Activated T-cell treated with anti-CD3 and anti-CD28 coated beads for 4 hours (primary cell): ENCODE measurements at places on chromosomes 2 and 18.

GRCh38 chr2:202149936-202150335 lies 76.9 kb downstream of the KIAA2012 start:
- DNase-seq: no peak

GRCh38 chr2:152034257-152034801 lies 64.5 kb downstream of the CACNB4 start:
- DNase-seq: no peak

DNA sequence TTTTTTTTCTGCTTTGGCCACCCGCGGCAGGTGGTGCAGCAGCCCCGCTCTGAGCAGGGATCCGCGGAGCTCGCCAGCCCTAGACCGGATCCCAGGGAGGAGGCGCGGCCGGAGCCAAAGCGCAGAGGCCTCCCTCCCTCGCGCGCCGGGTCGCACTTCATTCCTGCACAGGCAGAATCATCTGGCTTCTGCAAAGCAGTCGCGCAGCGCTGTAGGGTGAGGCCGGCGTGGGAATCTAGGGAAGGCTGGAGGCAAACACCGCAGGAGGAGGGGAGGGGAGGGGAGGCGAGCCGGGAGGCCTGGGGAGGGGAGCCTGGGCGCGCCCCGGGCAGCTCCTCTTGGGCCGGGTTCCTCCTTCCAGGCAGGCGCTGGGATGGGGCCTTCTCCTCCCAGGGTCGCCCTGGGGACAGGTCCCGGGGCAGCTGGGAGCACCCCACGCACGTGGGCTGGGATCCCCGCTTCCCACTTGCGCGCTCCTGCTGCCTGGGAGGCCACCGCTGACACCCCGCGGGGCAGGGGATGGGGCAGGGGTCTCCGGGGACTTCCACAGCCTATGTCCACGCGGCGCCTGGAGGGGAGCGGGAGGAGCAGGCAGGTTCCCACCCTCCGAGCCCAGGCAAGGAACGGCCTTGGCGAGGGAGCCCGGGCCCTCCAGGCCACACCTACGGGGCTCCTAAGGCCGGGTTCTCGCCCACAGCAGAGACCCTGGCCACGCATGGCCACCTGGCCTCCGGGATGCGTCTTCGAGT lies 45.0 kb downstream of the MBP start:
- DNase-seq: no peak

DNA sequence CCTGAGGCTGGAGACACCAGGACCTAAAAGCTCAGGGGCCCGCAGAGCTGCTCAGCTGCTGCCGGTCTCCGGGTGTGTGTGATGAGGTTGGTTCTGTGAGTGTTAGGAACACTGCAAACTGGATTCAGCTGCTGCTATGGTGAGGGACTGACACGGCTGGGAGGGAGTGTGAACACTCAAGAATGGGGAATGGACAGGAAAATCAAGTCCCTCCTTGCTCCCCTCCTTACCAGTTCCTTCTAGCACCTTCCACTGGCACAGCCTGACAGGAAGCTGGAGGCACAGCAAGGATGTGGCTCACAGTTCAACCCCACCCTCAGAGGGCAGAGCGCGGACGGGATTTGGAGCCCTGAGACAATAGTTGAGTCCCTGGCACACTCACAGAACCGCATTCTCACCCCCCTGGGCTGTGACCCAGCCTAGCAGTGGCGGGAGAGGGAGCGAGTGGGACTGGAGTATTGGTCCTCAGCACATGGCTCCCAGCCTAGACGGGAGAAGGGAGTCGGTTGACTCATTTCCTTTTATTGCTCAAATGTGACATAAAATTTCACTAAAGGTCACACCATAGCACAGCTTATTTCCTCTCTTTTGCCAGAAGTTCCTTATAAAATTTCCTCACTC lies 42.5 kb downstream of the LRRC30 start:
- no peak for DNase-seq

GRCh38 chr2:238655198-238655860 lies 192.6 kb upstream of the TWIST2 start:
- no peak for DNase-seq

GRCh38 chr18:74528478-74528877 lies 5.8 kb upstream of the CNDP1 start:
- DNase-seq: no peak

GRCh38 chr18:42530276-42530675 lies 575.2 kb downstream of the PIK3C3 start:
- DNase-seq: no peak

DNA sequence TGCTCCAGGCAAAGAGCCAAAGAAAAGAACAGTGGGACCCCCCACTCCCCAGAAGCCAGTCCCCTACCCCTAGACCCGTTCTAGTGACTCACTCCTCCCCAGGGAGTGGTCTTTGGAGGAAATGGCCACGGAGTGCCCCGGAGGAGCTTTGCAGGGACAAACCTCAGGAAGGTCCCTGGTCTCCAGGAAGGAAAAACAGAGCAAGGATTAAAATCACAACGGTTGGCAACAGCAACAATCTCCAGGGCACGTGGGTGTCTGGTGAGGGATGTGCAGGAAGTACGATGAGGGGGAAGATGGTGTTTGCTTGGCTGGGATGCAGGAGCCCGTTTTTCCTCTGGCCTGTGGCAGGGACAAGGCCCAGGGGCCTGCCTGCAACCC lies 135.0 kb downstream of the SMAD2 start:
- no peak for DNase-seq

DNA sequence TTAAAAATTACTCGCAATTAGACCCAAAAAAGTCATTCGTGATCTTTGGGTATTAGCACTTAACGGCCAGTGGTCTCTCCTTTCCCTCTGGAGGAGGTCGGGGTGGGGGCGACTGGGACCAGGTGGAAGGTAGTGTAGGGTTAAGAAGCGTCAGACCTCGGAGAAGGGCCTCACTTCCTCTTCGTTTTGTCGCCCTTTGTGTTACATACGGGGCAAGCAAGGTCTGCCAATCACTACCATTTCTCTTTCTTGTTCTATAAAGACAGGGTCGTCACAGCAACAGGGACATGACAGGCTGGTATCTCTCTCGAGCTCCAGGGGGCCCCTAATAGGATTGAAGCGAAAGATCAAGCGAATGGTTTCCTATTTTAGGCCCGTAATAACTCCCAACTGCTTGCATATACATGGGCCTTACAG lies 136.6 kb downstream of the INSIG2 start:
- DNase-seq: no peak

DNA sequence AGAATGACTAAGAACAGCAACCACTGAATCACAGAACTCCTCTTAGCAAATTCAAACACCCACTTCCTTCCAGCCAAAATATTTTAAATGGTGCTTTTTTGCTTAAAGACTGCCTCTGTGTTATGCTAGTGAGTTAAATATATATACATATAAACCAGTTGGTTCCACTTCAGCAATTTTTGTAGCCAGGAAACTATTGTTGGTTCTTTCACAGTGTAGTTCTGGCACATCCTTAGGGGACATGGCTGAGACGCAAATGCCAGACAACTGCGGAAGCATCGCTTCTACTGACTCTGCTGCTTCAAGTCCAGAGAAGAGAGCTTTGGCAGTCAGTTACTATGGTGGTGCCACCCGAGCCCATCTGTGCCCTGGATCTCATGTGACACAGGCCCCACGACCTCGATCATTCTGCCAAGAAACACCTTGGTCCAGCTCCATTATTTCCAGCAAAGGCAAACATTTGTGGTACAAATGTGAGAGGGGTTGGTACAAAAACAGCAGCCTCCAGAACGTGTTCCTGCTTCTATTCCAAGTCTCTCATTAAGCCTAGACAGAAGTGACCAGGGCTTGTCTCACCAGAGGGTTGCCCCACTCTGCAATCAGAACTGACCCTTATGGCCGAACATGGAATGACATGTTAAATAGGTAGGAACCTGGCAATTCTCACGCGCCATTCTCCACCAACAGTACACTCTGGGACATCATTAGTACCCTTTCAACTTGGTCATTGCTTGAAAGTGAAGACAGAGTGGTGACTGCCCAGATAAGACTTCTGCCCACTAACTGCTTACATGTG lies 117.8 kb upstream of the NRP2 start:
- no peak for DNase-seq

GRCh38 chr18:37242091-37242490 lies 323.5 kb downstream of the CELF4 start:
- no peak for DNase-seq

DNA sequence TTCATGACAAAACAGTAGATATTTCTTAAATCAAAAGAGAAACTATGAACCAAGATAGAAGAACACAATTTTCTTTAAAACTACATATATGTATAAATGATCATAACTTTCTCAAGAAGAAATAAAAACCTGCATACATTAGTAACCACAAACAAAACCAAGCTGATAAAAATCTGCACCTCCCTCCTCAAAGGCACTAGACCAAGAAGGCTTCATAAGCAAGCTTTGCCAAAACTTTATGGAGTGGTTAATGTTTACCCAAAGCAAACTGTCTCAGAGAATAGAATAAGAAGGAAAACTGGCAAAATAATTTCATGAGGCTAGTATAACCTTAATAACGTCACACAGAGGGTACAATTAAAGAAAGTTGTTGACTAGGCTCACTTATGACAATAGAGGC lies 138.3 kb downstream of the ZBTB7C start:
- no peak for DNase-seq

- no peak for DNase-seq
These were observed 47.7 kb upstream of the NR4A2 start for GRCh38 chr2:156380117-156380645.

- DNase-seq: no peak
These were observed 180.6 kb downstream of the ATAD2B start for GRCh38 chr2:23746141-23746863.

DNA sequence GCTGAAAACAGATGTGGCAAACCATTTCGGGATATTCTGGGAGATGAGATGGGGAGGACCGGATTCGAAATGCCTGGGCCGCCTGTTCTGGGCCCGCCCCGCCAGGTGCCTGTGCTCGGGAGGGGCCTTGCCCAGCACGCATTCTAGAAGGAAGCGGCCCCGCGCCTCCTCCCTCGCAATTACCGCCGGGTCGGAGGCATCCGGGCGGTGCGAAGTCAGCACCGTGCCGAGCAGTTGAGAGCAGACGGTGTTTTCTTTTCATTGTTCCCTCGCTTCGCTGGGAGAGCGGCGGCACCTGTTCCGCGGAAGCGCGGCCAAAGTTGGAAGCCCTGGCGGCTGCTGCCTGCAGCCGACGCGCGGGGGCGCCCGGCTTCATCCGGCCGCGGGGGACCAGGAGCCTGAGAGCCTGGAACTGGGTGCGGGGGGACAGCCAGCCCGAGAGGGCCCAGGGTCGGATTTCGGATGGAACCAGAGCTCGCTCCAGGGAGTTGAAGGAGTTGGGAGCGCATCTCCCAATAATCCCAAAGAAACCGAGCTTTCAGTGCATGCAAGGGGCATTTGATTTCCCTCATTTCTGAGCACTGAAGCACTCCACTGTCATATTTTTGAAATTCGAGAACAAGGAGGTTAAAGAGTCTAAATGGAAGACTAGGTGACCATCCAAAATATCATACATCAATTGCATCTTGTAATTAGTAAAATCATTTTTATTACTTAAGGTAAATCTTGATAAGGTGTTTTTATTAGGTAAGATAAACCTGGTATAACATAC lies 241.8 kb upstream of the RAB12 start:
- DNase-seq: no peak

DNA sequence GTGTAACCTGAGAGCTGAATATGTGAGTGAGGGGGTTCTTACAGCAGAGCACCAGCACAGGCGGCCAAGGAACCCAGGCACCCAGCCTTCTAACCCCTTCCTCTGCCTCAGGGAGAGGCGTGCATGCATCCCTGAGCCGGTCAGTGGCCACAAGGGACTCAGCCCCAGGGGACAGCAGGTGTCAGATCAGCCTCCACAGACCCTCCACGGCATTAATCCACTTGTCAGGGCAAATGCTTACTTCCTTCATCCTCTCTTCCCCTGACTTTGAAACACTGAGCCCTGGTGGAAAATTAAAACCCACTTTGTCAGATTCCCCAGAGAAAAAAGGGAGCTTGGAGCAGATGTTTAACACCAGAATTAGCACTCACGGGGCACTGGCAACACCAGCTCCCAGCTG lies 60.5 kb upstream of the SMAD2 start:
- no peak for DNase-seq

- DNase-seq: no peak
These were observed 28.3 kb downstream of the ANXA4 start for GRCh38 chr2:69770193-69770702.

DNA sequence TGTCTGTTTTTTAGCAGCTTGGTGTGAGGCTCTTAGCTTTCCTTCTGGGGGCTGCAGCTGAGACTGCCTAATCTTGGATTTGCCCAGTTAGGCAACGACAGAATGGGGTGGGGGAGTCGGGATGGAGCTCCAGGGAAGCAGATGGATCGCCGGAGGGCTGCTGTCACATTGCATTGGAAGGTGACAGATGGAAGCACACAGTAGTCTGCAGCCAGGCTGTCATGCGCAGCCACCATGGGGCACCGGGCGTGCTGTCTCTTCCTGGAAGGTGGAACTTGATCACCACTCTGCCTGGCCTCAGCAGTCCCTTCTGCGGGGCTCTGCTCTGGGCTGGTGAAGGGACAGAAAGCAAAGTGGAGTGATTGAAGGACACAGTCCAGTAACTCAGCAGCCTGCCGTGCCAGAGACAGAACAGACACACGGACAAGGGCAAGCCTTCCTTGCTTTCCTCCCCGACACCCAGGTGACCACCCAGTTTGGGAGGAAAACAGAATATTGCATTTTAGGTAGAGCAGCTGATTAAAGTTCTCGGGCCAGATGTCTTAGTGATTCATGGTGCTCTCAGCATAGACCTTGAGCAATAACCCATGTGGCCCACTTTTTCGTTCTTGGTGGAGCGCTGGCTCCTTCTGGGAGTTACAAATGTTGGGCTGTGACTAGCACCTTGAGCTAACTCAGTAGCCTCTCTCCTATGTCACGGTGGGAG lies 40.9 kb downstream of the RNF144A start:
- DNase-seq: no peak

- DNase-seq: no peak
These were observed 3.5 kb upstream of the LBX2 start for GRCh38 chr2:74502720-74503505.

GRCh38 chr2:205496370-205496769 lies 185.9 kb upstream of the NRP2 start:
- no peak for DNase-seq

- DNase-seq: no peak
These were observed 32.8 kb downstream of the LPIN2 start for GRCh38 chr18:2979871-2980790.

DNA sequence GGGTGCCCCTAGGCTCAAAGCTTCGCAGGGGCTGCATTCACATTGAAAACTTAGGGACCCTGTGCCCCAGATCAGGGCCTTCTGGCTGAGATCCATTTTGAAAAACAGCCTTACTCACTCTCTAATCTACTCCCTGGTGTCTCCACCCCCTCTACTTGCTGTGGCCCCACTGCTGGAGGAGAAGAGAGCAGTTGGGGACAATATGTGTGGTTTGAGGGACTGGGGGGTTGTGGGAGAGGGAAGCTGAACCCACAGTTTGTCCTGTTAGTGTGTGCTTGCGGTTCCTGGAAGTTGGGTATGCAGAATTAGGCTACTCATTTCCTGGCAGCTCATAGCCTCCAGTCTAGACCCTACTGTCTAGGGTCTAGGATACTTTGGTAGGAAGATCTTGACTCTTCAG lies 211.4 kb downstream of the PRKCE start:
- no peak for DNase-seq
